ENCODE measurements at places on chromosomes 3 and 15.

GRCh38 chr15:70227147-70227546 is 129.4 kb upstream of the TLE3 start:
- DNase-seq = no peak

- no peak for DNase-seq
These were observed 112.4 kb upstream of the STT3B start for GRCh38 chr3:31420311-31420710.

DNA sequence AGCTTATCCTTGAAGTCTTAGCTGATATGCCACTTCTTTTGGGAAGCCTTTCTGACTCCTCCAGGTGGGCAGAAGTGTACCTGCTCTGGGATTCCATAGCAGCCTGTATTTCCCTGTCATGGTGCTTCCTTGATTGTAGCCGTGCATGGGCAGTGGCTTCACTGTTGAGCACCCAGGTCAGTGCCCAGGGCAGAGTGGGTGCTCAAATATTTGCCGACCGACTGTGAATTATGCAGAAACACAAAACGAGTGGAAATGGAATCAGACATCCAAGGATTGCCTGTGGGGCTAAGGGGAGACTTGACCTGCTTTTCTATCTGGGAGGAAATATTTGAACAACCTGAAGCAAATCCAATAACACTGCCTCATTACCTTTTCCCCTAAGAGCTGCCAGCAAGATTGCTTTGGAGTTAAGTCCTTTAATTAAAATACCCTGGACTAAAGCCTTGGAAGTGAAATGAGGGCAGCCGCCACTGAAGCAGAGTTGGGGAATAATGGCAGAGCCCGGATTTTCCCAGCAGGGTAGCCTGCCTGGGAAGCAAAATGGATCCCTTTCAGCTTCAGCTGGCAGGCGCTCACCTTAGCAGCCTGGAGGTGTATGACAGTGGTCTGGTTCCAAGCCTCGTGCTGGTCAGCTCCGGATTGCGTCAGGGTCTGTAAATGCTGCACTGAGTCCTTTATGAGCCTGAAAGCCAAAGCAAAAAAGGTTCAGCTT is 14.9 kb downstream of the ACOX2 start:
- no peak for DNase-seq

GRCh38 chr15:63473749-63473998 is 30.7 kb upstream of the USP3 start:
- DNase-seq = no peak

- no peak for DNase-seq
These were observed 174.2 kb upstream of the SLC2A2 start for GRCh38 chr3:171200750-171201088.

- DNase-seq = no peak
These were observed 21.9 kb downstream of the PIK3CB start for GRCh38 chr3:138812806-138813205.

DNA sequence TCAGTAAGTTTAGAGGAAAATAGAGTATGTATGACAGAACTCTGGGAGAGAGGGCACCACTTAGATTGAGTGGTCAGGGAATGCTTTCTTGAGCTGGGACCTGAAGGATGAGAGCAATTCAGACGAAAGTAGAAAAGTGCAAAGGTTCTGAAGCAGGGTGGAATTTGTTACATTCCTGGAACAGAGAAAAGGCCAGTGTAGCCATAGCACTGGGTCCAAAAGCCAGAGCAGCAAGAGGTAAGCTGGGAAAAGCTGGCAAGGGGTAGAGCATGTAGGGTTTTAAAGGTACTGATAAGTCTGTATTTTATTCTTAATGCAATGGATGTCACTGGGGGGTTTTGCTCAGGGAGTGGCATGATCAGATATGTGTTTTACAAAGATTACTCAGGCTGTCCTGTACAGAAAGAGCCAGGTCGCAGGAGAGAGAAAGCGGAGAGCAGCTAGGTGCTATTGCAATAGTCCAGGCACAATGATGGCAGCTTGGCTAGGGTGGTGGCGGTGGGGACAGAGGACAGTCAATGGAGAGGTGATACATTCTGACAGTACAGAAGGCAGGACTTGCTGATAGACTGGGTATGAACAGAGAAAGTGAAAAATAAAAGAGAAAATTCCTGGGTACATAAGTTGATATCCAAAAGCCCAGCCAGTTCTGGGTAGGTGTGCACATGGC is 17.0 kb downstream of the FSTL1 start:
- no peak for DNase-seq

- DNase-seq = no peak
These were observed 32.3 kb downstream of the PDZRN3 start for GRCh38 chr3:73592154-73593144.

- no peak for DNase-seq
These were observed 34.0 kb downstream of the MINDY4B start for GRCh38 chr3:150871192-150871591.

- DNase-seq = no peak
These were observed 72.0 kb downstream of the FAM43A start for GRCh38 chr3:194757647-194758061.

DNA sequence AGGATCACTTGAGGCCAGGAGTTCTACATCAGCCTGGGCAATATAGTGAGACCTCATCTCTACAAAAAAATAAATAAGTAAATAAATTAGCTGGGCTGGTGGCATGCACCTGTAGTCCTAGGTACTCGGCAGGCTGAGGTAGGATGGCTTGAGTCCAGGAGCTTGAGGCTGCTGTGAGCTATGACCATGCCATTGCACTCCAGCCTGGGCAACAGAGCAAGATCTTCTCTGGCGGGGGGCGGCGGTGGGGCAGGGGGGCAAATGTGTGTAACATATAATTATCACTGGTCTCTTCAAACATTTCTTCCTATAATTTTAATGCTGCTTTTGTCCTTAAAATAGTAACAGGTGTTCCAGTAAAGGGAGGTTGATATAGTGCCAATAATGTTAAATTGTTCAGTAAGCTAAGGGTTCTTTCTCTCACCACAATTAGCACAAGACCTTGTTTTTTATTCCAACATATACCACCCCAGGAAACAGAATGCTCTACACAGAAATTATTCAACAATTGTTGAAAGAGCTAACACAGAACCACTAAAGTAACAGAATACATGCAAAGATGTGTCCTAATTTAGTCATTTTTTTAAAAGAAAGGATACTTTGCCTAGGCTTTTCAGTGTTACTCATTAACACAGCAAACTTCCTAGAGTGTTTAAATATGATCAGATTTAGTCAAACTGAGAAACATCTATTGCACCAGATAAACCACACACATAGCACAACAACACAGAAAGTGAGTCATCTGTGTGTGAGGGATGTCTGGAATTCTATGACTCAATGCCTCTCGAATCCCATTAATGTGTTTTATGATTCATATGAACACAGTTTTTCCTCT is 29.1 kb downstream of the ANKRD28 start:
- peak; percentile 73 for DNase-seq

DNA sequence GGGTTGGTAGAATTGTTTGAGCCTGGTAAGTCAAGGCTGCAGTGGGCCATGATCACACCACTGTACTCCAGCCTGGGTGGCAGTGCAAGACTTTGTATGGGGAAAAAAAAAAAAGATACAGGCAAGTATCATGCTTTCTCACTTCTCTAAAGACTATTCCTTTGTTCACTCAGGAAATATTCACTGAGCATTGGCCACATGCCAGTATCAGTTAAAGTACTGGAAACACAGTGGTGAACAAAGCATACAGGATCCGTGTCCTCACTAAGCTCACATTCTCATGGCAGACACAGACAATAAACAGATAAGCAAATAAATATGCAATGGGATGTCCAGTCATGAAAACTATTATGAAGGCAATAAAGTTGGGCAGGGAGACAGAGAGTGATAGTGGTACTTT is 5.1 kb upstream of the MTHFS start:
- DNase-seq = no peak

GRCh38 chr3:187370051-187370450 is 1.9 kb downstream of the RTP4 start:
- DNase-seq = no peak

GRCh38 chr3:105254154-105254553 is 112.6 kb upstream of the ALCAM start:
- no peak for DNase-seq

Measured in AG08396 (cell line).